ENCODE measurements at places on chromosomes 16 and 17.

DNA sequence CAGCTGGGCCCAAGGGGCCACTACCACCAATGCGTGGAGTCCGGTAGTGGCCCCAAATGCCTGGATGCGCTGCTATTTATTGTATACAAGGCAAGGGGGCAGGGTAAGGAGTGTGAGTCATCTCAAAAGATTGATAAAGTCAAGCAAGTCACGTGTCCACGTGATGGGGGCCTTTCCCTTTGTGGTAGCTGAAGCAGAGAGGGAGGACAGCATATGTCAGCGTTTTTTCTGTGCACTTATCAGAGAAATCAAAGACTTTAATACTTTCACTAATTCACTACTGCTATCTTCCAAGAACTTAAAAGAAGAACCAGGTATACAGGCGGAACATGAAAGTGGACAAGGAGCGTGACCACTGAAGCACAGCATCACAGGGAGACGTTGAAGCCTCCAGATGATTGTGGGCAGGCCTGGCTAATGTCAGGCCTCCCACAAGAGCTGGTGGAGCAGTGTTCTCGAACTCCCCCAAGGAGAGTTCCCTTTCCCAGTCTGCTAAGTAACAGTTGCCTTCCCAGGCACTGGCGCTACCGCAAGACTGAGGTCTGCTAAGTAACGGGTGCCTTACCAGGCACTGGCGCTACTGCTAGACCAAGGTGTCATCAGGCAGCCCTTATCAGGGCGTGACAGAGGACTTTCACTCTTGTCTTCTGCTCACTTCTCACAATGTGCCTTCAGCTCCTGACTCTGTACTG lies 10.8 kb upstream of the ASB16 start:
- DNase-seq = no peak

GRCh38 chr17:27379888-27380533 lies 76.2 kb upstream of the KSR1 start:
- no peak for DNase-seq

- DNase-seq = no peak
Observed at GRCh38 chr17:55895112-55895759, 144.4 kb downstream of the PCTP start.

DNA sequence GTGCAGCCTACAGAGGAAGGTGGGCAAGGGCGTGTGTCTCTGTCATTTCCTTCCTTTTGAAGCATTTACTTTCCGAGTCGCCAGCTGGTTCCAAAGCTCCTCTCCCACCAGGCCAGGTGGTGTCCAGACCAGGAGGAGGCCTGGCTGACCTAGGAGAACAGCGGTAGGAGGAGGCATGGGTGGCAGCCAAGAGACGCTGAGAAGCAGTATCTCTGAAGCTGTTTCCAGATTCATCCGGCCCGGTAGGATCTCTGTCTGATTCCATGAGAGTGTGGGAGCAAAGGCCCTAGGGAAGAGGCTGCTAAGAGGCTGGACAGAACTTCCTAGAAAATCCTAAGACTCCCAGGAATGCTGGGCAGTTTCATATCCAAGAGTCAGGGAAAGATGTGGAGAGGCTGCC lies 20.3 kb downstream of the MEOX1 start:
- DNase-seq = no peak

GRCh38 chr16:116015-116414 lies 22.5 kb downstream of the NPRL3 start:
- DNase-seq = no peak

DNA sequence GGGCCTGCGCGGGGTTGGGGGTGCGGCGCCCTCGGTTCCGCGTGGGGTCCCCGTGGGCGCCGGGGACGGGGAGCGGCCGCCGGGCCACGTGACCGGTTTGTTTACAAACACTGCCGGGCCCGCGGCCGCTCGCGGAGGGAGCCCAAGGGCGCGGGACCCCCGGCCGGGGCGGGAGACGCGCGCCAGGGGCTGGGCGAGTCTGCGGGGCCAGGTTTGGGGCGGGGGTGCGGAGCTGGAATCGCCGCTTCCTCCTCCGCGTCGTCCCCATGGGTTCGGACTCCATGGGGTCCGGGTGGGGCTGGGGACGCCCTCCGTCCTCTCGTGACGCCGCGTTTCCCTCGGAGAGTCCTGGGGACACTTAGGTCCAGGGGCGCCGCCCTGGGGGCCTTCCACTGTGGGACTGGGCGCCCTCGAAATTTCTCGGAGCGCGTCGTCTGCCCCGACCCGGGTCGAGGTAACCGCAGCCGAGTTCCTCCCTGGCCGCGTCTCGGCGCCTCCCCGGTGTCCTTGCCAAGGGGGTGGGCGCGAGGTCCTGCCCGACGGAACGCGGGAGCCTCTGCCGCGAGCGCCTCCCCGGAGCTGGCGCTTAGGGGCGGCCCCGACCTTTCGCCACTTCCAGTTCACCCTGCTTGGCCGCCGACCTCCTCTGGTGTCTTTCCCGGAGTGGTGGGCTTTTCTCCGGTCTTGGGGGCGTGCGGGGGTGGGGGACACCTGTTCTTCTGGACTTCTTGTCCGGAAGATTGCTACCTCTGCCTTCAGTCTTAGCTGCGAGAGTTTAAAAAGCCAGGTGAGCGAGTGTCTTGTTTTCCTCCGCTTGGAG lies 684 bp downstream of the YPEL2 start:
- peak; percentile 64 for DNase-seq

DNA sequence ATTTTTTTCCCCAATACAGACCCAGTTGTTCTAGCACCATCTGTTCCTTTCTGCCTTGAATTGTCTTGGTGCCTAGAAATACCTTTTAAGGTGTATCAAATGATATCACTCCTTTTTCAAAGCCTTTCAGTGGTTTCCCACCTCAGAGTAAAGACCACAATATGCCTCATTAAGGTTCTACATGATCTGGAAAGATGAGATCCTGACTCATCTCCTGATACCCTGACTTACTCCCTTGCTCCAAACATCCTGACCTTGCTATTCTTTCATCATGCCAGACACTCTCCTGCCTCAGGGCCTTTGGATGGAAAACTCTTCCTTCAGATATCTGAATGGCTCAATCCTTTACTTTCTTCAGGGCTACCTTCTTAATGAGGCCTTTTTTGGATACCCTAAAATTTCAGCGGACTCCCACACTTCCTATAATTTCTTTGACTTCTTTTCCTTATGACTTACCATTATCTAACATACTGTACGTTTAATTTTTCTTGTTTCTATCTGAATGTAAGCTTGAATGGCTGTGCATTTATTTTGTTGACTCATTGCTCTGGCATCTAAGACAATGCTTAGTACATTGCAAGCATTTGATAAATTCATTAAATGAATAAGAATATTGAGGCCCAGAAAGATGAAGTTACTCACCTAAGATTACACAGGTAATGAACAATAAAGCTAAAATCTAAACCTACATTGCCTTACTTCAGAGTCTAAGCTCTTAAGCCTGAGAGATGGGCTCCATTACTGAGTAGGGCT lies 19.2 kb downstream of the FLOT2 start:
- DNase-seq = no peak

DNA sequence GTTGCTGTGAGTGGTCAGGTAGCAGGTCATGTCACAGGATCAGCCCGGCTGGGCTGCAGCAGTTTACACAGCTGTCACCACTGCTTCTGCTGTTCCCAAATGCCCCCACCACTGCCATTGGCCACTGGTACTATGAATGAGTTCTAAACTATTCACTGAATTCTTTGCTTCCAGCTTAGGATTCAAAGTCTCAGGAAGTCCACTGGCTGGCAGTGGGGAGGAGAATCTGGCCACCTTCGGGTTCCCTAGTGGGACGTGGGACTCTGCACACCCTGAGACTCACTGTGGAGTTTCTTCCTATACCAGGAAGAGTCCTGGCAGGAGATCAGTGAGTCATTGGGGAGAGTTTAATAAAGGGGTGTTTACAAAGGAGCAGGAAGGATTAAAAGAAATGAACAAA lies 6.9 kb downstream of the MT1X start:
- no peak for DNase-seq

GRCh38 chr17:82231562-82232321 lies 2.9 kb downstream of the SLC16A3 start:
- DNase-seq = peak; percentile 48

GRCh38 chr17:6756425-6757031 lies 682 bp downstream of the XAF1 start:
- DNase-seq = no peak

DNA sequence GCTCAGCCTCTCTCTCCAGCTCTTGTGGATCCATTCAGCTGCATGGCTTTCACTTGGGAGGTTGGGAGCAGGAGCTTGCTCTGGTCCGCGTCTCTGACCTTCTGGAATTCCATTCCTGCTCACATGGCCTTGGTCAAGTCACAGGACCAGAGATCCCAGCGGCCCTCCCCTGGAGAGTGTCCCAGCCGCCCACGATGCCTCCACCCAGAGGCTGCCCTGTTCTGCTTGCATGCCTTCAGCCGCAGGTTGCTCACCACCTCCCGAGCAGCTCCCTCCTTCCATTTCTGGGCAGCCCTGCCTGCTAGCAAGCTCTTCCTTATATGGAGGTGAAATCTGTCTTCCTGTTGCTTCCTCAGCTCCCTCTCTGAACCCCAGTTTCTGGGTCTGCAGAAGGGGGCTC lies 32.6 kb downstream of the RAI1 start:
- DNase-seq = no peak

DNA sequence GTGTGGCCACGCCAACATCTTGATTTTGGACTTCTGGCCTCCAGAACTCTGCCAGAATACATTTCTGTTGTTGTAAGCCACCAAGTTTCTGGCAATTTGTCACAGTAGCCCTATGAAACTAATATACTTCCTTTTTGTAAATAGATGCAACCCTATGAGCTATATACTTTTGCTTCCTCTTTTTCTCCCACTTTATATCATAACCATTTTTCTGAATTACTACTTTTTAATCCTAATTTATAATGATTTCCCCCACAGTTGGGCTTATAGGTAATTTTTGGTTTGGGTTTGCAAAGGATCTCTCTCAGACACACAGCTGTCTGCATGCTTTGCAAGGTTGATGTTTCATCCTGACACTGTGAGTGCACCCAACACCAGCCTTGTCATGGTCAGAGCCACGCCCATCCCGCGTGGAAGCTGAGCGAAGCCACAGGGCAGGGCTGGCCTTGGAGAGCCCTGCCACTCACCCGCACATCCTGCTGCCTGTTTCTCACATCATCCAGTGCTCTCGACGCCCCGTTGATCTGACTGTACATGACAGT lies 5.8 kb downstream of the TRIM25 start:
- peak; percentile 39 for DNase-seq

- no peak for DNase-seq
Observed at GRCh38 chr16:77385481-77385880, 49.4 kb downstream of the ADAMTS18 start.

DNA sequence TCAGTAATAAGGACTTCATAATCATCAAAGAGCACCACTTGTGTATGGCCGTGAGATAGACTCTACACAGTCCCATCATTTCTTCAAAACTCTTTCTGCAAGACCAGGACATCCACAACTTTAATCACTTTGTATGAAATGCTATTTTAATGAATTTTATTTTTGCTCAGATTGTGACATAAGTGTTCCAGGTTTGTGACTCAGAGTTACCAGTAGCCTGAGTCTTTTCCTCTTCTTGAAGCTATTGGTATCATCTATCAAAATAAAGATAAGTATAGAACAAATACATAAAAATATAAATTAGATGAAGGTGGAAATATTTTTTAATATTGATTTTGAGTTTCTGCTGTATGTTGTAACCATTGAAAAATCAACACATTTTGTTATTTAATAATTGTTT lies 16.6 kb upstream of the VWA3A start:
- DNase-seq = no peak

DNA sequence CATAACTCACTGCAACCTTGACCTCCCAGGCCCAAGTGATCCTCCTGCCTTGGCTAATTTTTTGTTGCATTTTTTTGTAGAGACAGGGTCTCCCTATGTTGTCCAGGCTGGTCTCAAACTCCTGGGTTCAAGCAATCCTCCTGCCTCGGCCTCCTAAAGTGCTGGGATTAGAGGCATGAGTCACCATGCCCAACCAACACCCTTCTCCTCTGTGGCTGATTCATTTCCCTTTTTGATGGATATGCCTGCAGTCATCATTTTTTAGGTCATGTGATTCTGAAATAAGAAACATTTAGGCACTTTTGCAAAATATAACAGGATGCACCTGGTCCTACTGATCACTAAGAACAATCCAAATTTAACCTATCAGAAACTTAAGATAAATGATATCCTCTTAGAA lies 44.0 kb upstream of the YPEL2 start:
- DNase-seq = no peak

- no peak for DNase-seq
Observed at GRCh38 chr16:17802571-17802970, 331.8 kb upstream of the XYLT1 start.

GRCh38 chr17:62098623-62099231 lies 33.6 kb upstream of the MED13 start:
- no peak for DNase-seq

GRCh38 chr16:11980136-11980844 lies 3.8 kb downstream of the SNX29 start:
- DNase-seq = no peak

DNA sequence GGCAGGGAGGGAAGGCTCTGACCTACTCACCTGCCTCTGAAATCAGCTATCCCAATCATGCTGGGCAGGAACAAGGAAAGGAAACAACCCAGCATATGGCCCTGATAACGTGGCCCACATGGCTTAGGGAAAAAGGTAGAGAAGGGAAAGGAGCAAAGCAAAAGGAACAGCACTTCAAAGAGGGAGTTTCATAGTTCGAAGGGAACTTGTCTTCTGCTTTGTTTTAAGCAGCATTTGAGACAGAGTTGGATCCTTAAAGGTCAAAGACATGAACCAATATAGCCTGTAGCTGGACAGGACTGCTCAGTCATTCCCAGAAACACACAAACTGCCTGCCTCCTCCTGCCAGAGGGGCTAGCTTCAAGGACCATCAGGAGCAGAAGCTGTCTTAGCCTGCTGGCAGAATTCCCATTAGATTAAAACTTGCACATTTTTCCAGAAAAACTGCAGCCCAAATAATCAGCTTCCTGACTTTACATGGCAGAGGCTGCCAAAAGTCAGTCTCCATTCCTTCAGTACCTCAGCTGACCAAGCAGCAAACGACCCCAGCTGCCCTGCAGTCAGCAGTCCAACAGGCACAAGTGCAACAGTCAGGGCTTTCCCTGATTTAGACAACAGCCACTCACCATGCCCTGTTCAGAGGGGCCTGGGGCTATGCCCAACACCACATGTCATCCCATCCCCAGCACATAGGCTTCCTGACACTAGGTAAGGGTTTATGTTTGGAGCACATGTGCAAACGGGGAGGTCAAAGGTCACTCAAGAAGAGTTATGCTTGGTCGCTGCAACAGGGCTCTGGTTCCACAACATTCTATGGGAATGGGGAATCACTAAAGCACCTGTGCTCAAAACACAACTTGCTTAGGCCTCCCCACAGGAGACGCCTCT lies 32.5 kb downstream of the RANBP10 start:
- no peak for DNase-seq

DNA sequence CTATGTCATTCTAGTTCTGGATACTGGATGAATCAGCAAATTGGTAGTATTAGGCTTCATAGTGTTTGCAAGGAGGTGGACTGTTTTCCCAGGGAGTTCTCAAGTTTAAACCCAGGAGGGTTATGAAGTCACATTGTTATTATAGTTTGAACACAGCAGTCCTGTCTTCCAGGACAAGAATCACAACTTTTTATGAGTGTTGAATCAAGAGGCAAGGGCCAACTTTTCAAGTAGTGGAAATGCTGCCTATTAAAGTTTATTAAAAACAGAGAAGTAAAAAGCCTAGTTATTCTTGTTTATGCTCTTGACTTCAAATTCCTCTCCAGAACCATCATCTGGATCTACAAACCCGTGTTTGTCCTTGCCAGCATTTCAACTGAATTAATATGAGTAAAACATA lies 86.3 kb upstream of the GOT2 start:
- no peak for DNase-seq
